ENCODE measurements at places on chromosomes 2 and 18.

GRCh38 chr2:43269706-43270105 is 43.3 kb upstream of the ZFP36L2 start:
- peak; percentile 49 for DNase-seq

DNA sequence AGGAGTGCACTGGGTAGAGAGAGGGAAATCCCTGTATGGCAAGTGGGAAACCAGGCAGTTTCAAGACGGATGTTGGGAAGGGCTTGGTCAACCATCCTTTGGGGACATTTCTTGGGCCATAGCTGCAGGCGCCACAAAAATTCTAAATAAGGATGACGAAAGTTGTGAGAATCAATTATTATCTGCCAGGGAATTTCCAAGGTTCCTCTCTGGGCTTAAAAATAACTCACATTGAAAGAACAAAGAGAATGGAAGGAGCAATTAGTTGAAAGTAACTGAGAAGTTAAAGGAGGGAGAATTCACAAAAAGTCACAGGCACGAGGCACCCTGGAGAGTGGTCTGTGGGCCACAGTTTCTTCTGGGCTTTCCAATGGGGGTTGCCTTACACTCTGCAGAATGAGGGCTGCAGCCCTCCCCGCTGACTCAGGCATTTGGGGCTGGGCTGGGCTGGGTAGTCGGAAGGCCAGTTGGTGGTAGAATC is 195.7 kb downstream of the SMAD7 start:
- no peak for DNase-seq

DNA sequence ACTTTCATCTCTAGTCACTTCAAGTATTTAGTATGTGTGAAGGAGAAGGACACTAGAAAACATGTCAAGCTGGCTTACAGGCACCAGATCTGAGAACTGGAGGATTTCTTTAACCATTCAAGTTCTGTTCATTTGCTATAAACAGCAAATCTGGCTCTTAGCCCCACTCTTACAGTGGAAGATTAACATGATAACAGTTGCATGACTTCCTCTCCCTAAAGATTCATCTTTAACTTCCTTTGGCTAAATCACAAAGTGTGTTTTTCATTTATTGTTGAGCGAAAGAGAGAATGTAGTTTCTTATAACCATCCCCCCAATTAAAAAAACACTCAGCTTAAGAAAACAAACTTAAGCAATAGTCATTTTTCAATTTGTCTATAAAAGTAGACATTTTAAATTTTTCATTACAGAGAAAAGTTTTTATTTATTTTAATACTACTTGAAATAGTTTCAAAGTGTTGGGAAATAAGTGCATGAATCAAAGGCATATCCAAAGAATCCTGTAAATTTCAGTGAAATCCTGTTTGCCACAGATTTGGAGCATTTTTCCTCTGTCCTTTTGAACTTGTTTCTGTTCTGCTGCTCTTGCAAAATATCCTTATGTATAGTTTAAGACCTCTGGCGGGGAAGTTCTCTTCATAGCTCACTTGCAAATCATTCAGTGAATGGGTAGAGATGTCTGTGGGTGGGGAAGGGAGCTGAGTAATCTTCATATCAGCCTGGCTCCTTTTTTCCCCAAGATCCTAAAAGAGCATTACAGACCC is 241.0 kb upstream of the RBBP8 start:
- no peak for DNase-seq

GRCh38 chr2:55116966-55117365 is 66.7 kb upstream of the RTN4 start:
- no peak for DNase-seq

Data from ACHN (cell line).